ENCODE measurements at places on chromosomes 2 and 18. TPM values are rescaled to one million over a fixed set of nuclear protein-coding genes. Genes with fewer than 3 reads are reported as not detected.
A peak's percentile ranks its signal among the peaks of the same experiment; 100 is the strongest.

DNA sequence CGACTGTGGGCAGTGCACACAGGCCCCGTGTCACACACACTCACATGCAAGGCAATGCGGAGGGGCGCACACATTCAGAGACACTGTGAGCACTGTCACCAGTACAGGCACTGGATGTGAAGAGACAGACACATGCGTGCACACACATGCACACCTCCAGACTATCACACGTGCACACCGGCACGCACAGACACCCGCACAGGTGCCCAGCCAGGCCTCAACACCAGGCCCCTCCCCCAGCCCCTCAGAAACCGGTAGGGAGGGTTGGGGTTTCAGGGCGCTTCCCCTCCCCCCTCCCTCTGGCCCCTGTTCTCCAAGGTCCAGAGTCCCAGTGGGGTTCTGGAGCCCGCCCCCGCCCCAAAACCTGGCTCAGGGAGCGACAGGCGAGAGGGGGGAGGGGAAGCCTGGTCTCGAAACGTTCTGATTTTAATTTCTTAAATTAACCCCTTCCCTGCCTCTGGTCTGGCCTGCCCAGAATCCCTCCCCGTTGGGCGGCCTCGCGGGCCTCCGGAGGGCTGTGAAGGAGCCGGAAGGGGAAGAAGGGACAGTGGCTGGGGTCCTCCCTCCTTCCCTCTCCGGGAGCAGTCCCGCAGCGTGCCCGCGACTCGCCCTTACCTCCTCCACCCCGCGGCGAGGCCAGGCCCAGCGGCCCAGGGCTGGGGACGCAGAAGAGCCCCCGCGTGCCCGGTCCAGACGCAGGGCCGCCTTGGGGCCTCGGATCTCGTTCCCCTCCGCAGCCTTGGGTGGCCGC, 558 bp downstream of the FBXO41 start:
- no peak for DNase-seq

DNA sequence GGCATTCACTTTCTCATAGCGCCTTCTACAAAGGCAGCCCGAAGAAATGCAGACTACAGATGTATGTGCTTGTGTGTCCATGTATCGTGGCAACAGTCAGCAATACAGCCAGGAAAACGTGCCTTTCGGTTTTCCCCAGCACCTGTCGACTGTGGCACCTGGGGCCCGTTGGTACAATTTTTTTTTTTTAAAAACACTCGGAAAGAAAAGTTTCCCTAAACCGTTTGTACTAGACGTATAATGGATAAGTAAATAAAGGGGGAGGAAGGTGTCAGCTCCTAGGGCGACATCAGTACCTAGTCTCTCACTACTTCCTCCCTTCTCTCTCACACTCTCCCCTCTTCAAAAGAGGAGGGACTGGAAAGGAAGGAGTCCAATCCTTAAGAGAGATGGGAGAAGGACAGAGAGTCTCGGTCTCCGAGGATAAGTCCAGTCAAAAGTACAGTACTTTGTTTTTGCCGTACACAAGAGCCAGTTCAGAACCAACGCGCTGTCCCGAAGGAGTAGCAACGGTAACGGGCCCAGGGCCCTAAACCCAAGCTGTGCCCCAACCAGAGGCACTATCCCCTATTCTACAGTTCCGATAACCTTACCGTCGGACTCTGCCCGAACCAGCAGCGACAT, 759 bp downstream of the PPP4R3B start:
- DNase-seq, result no peak

DNA sequence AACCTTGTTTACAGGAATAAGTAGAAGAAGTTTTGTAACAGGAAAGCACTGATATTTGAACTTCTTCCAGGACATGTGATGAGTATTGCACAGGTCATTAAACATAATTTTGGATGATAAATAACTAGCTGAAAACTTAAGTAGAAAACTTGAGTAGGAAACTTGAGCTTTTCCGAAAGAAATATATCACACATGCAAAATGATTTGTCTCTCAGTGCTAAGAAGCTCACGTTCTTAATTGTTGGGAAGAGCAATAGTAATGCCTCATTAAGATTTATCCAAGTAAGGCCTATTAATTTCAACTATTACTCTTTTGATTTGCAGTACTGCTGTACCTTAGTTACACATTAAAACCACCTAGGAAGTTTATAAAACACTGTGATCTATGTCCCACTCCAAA, 1921.9 kb upstream of the LRRTM1 start:
- DNase-seq, result no peak

GRCh38 chr2:35526741-35527140, 828.8 kb upstream of the CRIM1 start:
- no peak for DNase-seq

VWC2L gene
- total RNA-seq, result not detected

- no peak for DNase-seq
These were observed 150.6 kb downstream of the EXOC6B start for GRCh38 chr2:72674982-72675915.

- DNase-seq, result peak; percentile 83
These were observed 1.2 kb upstream of the EMX1 start for GRCh38 chr2:72915907-72916742.

DNA sequence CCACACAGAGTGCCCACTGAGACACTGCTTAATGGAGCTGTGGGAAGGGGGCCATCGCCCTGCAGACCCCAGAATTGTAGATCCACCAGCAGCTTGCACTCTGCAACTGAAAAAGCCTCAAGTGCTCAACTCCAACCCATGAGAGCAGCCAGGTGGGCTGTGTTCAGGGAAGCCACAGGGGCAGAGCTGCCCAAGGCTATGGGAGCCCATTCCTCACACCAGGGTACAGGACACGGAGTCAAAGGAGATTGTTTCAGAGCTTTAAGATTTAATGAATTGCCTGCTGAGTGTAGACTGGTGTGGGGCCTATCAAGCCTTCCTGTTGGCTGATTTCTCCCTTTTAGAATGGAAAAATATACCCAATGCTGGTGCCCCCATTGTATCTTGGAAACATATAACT, 17.2 kb downstream of the TPO start:
- DNase-seq, result no peak

- no peak for DNase-seq
These were observed 98.8 kb downstream of the KLF7 start for GRCh38 chr2:207066791-207067460.

DNA sequence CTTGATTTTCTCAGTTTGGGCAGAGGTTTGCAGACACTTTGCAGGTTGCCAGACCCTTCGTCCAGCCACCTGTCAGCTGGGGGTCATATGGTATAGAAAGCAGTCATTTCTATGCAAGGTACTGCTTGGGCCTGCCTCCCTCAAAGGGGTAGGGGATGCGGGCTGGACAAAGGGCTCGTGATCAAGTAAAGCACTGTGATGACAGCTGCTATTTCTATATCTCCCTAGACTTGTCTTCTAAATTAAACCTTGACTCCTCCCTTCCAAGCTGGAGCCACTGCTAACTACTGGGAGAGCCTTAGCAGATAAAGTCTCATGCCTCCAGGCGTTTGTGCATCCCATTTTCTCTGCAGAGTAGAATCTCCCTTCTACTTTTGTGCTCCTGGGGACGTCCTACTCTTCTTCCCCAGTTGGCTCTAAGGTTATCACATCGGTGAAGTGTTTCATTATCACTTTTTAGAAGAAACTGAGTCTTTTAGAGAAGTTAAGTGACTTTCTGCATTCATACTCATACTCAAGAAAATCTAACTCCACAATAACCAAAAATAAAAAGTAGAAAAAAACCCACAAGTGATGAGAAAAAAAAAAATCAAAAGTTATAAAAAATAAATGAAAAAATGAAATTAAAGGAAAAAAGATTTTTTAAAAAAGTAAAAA, 710 bp upstream of the XRCC5 start:
- no peak for DNase-seq

- DNase-seq, result no peak
These were observed 73.9 kb downstream of the SETBP1 start for GRCh38 chr18:44754567-44754966.

DNA sequence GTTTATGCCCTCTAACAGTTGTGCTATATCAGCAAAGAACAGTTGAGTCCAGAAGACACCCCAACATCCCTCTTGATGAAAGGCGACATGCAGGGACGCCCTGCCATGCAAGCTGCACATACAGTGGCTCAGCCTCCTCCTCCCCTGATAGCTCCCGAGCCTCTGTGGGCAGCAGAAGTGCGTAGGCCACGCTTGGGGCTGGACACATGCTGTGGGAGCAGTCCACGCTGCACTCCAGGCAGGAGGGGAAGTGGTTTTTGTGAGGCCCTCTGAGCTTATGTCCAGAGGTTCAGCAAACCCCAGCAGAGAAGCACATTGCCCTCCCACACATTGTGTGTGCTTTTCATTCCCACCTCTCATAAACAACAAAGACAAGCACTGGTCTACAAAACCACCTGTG, 162.1 kb downstream of the SEPTIN10 start:
- DNase-seq, result no peak

CRYBA2 gene
- total RNA-seq, result not detected

- no peak for DNase-seq
These were observed 16.5 kb downstream of the DOK1 start for GRCh38 chr2:74571058-74571457.

CCDC141 gene
- 0.38 TPM for total RNA-seq

COPS9 gene
- total RNA-seq, result 39.3 TPM

FAM161A gene
- 0.75 TPM for total RNA-seq

GRCh38 chr2:218642121-218642656, 17.2 kb downstream of the ZNF142 start:
- no peak for DNase-seq

DNA sequence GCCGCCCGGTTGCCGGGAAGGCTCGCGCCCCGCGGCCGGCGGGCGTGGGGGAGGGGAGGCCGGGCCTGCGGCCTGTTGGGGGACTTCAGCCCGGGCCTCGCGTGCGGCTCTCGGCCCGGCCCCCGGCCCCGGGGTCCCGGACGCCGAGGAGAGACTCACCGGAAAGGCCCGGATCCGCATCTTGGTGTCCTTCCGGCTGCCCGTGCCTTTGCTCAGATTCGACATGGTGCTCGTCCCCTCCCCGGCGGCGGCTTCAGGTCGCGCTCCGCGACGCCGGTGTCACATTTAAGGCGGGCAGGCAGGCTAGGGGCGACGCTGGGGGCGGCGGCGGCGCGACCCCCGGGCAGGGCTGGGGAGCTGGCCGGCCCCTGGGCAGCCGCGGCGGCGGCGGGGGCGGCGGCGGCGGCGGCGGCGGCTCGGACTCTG, 365 bp downstream of the CUL3 start:
- peak; percentile 70 for DNase-seq

DNA sequence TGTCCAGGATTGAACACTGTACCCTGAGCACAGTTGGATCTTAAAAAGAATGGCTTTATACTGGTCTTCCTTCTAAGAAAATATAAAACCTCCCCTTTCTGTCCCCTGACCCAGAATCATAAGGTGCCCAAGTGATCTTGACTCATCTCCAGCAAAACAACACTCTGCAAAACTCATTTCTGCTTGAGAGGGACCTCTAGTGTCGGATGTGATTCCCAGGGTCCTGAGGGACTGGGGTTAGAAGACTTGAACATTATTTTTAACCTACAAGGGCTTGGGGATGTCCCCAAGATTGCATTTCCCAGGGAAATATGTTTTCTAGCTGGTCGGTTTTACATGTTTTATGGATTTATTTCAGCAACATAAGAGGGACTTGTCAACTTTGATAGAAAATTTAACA, 1318.5 kb upstream of the CELF4 start:
- DNase-seq, result no peak

DNA sequence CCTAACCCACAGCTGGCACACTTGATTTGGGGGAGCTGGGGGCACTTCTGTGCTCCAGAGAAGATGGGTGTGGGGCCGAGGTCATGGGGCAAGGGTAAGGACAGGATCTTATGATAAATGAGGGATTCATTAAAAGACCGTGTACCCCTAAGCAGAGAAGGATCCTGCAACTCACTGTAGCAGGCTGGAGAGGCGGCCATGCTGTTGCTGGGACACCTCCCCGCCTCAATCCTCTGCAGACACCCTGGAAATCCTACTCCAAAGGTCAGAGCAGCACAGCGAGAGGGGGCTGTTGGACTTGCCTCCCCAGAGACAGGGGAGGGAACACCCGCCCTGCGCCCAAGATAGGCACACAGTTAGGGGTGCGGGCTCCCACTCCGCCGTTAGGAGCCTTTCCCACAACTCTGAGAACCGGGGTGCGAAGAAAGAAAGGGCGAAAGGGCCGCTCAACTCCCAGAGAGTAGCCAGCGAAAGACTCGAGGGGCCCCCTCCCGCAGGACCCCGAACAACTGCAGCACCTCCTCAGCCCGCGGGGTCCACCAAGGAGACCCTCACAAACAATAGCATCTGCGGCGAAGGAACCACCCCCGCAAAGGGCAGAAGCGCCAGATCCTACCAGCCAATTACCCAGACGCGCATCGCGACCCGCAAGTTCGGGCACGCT, 1.4 kb downstream of the PARD6G start:
- no peak for DNase-seq

TMEM214 gene
- 53.7 TPM for total RNA-seq

DNA sequence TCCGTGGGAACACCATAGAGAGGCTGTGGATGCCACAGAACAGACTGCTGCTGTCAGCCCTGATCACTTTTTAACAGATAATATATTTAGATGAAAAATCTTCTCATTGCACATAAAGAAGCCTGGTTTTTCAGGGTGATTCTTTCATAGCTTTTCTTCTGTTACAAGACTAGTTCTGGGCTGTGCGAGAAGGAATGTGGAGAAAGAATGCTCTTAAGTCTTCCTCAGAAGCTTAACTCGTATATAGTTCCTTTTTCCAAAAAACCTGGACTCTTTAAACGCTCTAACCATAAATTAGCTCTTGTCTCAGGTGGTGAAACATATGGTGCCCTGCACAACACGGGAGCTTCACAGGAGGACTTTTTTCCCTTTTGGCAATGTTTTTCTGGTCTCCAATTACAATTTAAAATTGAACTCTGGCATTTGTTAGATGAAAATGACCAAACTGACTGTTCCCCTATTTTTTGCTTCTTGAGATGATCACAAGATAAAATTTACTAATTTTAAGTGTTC, 125.9 kb upstream of the SMAD7 start:
- DNase-seq, result no peak

DNA sequence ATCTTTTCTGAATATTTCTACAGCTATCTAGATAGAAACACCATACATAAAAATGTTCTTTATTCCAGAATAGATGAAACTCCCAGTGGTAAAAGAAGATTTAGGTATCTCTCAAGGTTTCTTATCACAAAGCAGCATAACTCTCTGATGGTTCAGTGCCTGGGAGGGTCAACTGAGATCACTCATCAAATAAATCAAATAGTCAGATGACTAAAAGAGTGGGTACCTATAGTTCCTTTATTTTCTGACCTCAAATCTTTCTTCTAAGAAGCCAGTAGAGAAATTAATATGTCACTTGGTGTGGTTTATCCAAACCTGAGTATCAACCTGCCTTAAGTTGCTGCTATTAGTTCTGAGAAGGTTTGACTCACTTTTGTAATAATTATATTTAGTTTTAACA, 120.9 kb downstream of the TMEFF2 start:
- no peak for DNase-seq

DNA sequence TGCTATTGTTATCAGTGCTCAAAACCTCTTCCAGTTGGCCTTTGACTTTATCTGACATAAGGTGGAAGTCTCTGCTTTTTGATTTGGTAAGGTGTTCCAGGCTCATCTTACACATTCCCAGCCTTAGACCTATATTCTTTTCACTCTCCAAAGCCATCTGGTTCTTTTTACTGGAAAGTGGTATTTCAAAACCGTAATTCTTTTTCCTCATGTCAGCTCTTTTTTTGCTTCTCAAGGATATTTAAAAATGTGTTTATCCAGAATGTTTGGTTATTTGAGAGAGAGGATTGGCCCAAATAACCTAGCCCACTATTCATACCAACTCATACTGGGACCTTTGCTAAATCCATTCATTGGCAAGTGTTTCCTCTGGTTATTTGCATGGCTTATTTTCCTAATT, 411.2 kb upstream of the PIK3C3 start:
- no peak for DNase-seq

Data from left lobe of liver (tissue), 2 donors.